Progenitor cell of endocrine pancreas (in vitro differentiated cells): ENCODE measurements at places on chromosomes 6 and 20. TPM values are rescaled to one million over a fixed set of nuclear protein-coding genes. Genes with fewer than 3 reads are reported as not detected.

SLC18B1 gene
- total RNA-seq: 19.1 and 19.5 TPM in 2 replicates

DNA sequence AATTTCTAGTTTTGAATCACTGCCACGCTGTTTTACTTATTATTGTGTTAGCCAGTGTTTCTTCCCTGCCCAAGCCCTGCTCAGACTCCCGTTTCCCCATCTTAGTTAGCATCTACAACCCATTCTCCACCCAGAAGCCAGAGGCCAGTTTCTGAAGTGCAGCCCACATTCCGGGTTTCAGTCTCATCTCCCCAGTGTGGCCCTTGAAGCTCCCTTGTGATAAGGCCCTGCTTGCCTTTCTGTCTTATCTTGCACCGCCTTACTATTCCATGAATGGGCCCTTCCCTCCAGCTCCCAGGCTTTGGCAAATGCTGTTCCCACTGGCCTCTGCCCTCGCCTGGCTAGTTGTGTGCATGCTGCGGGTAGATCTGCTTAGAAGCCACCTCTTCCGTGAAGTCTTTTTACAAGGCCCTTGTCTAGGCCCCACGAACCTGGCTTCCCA lies 41.1 kb downstream of the TOX2 start:
- H3K27ac ChIP-seq: no peak overlapping the region
- peaks cover 6% of the 10 kb centered on the region for H3K27me3 ChIP-seq
- peaks cover 11% of the 10 kb centered on the region for H3K4me1 ChIP-seq
- no peak for DNase-seq
- H3K36me3 ChIP-seq: peaks cover 2% of the 10 kb centered on the region

- no peaks in the 10 kb centered on the region for H3K36me3 ChIP-seq
- no peak overlapping the region for H3K4me3 ChIP-seq
- H3K27ac ChIP-seq: no peak overlapping the region
Measured at GRCh38 chr6:75418233-75418632, 75.4 kb downstream of the FILIP1 start.

GRCh38 chr6:169289619-169290339 lies 36.1 kb upstream of the THBS2 start:
- H3K27me3 ChIP-seq: peaks cover 6% of the 10 kb centered on the region
- H3K27ac ChIP-seq: no peak overlapping the region
- H3K4me3 ChIP-seq: no peak overlapping the region
- no peaks in the 10 kb centered on the region for H3K36me3 ChIP-seq
- DNase-seq: no peak
- no peaks in the 10 kb centered on the region for H3K4me1 ChIP-seq
